ENCODE measurements at places on chromosomes 11 and 22.
A peak's percentile ranks its signal among the peaks of the same experiment; 100 is the strongest.

DNA sequence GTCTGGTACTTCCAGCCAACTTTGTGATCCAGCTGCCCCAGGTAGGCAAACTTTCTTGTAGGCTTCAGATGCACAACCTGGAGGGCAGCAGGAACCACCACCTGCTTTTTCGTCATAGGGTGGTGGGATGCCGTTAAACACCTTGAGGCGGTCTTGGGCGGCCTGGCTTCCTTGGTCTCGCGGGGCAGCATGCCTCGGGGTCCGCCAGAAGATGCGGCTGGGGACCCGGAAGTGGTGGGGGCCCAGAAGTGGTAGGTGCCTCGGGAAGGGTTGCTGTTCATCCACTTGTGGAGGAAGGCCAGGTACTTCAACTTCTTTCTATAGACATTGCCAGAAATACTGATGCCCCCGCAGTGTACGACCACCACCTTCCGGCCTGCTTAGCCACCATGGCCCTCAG, 13.3 kb downstream of the DUSP18 start:
- DNase-seq = no peak

DNA sequence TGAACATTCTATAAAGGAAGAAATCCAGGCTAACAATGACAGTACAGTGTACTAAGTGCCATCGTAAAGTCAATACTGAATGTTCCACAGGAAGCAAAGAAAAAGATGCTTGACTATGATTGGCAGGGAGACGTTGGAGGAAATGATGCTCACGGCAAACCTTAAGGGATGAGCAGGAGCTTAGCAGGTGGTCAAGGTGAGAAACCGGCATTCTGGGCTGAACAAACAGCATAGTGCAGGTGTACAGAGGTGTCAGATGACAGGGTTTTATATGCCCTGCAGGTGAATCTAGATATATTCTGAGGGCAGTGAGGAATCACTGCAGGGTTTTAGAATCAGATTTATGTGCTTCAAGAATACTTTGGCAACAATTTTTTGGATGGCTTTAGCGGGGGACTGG, 85.3 kb upstream of the HEPHL1 start:
- no peak for DNase-seq

- no peak for DNase-seq
Measured at GRCh38 chr11:113240790-113241635, 73.4 kb upstream of the TTC12 start.

- no peak for DNase-seq
Measured at GRCh38 chr22:49009359-49010063, 818.2 kb downstream of the BRD1 start.

DNA sequence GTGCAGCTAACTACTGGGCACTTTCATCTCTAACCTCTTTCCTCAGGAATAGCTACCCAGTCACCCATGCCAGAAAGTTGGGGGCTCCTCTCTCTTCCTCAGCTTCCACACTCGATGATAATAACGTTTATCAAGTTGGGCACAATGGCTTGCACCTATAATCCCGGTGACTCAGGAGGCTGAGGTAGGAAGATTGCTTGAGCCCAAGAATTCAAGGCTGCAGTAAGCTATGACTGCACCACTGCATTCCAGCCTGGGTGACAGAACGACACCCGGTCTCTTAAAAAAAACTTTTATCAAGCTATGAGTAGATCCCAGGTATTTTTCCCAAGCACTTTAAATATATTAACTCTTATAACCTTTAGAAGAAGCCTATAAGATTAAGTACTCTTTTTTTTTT, 2.0 kb downstream of the SF3A1 start:
- no peak for DNase-seq

DNA sequence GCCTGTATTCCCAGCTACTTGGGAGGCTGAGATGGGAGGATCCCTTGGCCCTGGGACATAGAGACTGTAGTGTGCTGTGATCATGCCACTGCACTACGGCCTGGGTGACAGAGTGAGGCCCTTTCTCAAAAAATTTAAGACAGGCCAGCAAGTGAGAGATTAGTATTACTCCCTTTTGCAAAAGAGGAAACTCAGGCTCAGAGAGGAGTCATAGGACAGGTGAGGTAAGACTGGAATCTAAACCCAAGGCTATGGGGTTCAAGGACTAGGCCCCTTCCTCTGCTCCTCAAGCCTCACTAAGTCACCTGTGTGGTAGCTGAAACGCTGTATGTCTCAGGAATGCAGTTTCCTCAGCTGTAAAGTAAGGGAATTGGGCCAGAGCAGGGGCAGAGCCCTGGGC, 1.6 kb upstream of the P2RY2 start:
- DNase-seq = peak; percentile 25

- DNase-seq = no peak
Measured at GRCh38 chr11:68353669-68354068, 41.3 kb downstream of the LRP5 start.

DNA sequence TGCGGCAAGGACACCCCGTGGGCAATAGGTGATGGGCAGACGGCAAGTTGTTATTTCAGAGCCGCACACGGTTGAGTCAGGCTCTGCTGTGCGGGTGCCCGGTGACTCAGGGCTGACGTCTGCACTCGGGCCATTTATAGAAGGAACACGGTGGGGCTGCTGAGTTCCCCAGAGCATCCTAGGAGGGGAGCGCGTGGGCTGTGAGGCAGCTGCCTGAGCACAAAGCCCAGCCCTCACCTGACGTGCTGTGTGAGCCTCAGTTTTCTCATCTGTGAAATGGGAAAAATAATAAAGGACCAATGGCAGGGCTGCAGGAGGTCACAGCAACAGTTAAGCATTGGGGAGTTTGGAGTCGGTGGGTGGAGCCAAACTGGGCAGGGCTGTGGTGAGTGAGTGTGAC, 11.3 kb upstream of the RHOD start:
- no peak for DNase-seq

GRCh38 chr11:38582756-38583155, 1984.7 kb upstream of the RAG2 start:
- DNase-seq = no peak

DNA sequence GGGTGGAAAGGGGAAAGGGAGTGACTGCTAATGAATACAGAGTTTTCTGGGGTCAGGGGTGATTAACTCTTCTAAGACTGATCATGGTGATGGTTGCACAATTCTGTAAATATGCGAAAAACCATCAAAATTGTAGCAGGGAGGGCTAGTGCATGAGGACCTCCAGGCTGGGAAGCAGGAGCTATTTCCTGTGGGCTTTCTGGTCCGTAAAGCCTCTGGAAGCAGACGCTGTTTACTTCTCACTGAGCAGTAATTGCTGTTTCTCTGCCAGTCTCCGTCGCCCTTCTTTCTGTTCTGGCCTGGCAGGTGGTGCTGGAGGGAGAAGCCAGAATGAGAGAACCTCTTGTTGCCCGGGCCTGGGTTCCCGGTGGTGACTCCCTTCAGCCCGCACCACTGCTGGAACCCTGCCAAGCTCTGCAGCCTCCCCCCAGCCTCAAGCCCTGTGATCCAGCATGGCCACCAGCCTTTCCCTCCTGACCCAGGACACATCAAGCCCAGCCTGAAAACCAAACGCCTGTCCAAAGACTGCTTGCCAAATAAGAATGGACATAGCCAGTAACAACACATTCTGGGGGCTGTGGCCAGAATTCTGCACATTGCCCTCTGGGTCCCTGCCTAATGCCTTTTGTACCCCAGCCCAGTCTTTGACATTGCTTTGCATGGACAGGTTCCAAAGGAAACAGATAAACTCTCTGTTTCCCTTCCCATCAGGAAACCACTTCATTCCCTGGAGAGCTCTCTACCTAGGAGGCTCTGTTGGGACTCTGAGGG, 201.0 kb upstream of the NAV2 start:
- no peak for DNase-seq

GRCh38 chr11:93838967-93839366, 11.5 kb downstream of the VSTM5 start:
- DNase-seq = no peak

DNA sequence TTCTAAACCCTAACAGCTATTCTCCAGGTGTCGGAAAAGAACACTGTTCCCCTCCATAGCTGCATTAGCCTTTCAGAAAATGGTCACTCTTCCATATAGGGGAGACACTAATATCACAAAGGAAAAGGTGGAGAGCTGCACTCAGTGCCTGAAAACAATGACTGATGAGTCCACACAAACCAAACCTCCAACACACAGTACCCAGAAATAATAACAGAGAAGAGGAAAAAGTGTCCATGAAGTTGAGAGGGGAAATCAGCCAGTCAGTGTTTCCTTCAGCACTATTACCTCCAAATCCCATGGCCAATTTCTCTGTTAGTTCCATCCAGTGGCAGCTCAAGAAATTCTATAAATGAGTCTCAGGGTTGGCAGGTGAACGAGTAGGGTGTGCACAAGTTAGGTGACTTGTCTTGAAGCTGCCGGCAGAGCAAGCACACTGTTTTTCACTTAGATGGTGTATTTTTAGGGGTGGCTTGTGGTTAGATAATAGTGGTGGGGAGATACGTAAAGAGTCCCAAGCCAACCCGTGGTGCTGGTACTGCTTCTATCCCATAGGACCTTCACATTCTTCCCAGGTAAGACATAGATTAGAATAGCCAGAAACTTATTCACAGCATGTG, 84.5 kb upstream of the CHRM4 start:
- DNase-seq = no peak

DNA sequence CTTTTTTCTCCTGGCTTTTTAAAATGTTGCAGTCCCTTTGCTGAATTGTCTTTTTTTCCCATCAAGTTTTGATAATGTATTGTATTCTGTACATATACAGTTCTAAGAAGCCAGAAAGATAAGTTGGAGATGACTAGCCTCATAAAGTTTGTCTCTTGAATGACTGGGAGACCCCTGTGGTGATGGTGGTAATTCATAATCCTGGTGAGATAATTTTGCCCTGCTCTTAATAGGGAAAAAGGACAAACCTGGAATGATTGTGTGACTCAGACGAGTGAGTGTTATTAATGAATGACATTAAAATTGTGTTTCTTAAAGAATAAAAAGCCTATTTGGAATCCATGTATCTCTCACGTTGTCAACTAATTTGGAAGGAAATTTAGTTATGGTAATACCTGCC, 1.2 kb downstream of the HIKESHI start:
- DNase-seq = no peak

GRCh38 chr22:37147186-37147990, 2.3 kb downstream of the IL2RB start:
- DNase-seq = no peak

DNA sequence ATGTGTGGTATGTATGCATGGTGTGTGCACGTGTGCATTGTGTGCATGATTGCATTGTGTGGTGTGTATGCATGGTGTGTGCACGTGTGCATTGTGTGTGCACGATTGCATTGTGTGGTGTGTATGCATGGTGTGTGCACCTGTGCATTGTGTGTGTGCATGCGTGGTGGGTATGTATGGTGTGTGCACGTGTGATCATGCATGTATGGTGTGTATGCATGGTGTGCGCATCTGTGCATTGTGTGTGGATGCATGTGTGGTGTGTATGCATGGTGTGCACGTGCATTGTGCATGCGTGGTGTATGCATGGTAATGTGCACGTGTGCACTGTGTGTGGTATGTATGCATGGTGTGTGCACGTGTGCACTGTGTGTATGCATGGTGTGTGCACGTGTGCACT, 16.8 kb downstream of the ALG12 start:
- no peak for DNase-seq

DNA sequence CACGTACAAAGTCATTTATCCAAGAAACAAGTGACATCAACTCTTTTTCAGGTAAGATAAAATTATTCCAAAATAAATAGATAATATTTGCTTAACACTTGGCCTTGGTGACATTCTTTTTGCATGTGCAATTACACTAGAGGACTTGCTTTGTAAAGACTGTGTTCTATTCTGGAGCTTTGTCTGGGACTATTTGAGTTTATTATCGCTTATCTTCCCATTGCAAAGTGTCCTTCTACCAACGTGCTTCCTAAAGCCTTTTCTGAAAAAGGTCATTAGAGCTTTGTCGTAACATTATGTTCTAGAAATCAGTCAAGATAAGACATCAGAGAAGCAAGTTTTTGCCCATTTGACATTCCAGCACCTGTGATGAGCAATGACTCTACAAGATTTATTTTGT, 78.3 kb upstream of the MYO18B start:
- DNase-seq = no peak

GRCh38 chr22:21051831-21052400, 6.2 kb downstream of the LRRC74B start:
- no peak for DNase-seq

DNA sequence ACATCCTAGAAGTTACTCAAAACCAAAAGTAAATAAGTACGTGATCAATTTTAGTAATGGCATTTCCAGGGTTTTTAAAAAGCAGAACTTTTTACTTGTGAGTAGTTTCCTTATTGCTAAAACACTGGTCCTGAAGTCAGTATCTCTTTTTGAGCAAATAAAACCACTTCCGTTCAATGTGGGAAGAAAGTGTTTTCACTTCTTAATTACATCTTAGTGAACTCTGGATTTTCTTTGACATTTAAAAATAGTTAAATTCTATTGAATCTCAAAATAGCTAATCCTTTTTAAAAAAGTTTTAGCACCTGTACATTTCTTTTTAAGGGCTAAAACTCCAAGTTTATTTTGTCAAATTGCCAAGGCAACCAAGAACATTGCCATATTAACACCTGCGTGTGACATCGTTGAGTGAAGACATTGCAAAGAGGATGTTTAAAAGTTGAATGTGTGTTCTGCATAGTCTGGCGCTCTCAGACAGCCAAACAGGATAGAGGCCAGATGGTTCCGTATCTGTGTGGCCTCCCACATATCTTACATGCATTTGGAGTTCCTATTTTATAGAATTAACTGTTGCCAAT, 17.2 kb upstream of the OR5B21 start:
- peak; percentile 84 for DNase-seq

DNA sequence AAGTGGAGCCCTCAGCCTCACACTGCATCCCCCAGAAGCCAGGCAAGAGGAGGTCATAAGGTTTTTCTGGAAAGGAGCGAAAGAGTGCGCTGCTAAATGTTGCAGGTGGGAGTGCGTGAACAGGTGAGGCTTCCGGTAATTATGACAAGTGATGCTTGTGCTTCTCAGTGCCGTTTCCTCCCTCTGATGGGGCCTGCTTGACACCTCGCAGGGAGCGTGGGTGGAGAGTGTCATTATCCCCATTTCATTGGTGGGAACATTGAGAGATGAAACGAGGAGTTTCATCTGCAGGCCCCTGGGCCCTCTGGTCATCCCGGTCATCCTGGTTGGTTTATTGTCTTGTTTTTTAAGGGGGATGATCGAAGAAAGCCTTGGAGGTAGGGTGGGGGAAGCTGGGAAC, 57.5 kb downstream of the BCR start:
- DNase-seq = no peak

DNA sequence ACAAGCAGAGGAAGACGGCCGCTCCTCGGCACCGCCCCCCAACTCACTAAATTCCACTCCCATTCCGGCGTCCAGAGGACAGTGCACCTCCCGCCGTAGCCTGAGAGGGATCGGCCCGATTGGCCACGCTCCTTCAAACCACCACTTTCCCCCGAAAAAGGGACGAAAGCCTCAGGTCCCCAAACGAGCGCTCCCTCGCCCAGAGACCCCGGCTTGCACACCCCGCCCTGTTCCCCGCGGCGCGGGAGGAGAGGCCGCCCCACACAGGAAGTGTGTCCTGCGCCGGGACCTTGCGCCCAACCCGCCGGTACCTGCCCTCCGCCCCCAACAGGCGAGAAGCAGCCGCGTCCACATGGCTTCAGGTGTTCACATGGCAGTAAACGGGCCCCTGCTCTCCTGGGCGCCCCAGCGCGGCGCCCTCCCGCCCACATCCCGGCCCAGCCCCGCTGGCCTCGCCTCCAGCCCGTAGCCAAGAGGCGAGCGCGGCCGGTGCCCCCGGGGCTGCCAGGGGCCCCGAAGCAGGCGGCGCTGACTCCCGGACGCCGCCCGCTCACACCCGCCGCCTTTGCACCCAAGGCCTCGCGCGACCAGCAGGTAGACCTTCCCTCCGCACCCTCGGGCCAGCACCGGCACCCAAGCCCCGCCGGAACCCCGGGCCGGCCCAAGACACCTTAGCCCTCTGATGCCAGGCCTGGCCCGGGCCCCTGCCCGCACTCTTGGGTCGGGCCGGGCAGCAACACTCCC, 849 bp downstream of the TCF20 start:
- no peak for DNase-seq

All from GF-D8 (cell line).